ENCODE measurements at places on chromosomes 11 and 22. TPM values are rescaled to one million over a fixed set of nuclear protein-coding genes. Genes with fewer than 3 reads are reported as not detected.

Gene SCGB1D2
- not detected for total RNA-seq

Gene ART5
- 4.5 TPM for total RNA-seq

Gene SERPINH1
- 360 TPM for total RNA-seq

Gene SVIP
- 17.0 TPM for total RNA-seq

DNA sequence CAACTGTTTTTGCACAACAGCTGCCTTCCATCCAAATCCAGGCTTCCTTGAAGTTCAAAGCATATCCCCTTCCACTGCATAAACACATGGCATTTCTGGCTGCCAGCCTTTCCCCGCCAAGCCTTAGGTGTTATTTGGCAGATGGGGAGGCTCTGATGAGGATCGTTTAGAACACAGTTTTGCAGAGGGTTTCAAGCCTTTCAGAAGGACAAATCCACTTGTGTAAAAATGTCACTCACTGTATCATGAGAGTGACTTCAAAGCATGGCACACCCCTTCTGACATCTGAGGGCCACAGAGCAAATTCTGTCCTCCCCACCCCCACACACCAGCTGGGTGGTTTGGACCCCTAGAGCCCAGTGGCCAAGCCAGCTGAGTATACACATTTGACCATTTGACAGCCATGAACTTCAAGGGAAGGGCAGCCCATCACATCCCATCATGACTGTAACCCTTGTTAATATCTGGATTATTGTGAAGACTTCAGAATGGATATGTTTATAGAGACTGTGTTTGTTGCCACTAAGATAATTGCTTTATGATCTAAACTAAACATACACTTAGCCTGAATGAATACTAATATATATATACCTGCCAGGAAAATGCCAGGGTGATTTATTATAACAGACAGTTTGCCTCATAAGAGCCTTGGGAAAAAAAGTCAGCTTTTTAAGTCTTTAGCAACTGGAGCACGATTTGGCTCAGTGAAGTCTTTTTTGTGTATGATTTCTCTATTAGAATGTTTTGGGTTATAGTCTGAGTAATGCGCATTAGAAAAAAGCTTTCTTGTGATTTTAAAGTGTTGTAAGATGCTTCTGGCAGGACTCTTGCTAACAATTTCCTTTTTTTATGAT lies 31.9 kb downstream of the FBLN1 start:
- no peak for DNase-seq

DNA sequence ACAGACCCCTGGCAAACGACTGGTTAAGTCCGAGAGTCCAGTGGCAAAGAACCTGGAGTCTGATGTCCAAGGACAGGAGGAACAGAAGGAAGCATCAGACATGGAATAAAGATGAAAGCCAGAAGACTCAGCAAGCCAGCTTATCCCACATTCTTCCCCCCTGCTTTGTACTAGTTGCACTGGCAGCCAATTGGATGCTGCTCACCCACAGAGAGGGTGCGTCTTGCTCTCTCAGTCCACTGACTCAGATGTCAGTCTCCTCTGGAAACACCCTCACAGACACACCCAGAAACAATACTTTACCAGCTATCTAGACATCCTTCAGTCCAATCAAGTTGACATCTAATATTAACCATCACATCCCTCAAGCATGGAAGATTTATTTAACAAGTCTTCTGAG lies 1265.8 kb upstream of the CNTN5 start:
- no peak for DNase-seq

DNA sequence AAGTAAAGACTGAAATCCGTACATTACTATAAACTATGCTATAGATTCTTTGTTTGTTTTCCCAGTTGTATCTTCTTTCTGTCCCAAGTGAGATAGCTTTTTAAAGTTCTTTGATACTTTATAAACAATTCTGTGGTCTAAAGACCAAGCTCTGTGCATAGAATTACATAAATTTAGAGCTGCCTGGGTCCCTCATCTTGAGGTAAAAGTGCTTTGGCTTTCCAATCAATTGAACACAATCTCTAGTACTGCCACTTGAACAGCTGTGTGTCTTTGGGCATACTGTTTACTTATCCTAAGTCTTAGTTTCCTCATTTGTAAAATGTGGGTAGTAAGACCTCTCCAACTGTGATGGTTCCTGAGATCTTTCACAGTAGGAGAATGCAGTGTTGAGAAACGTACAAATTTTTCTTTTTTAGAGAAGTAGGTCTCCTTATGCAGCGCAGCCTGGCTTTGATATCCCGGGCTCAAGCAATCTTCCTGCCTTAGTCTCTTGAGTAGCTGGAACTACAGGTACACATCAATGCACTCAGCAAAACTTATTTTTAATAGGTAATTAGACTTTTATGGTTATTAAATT lies 2.5 kb upstream of the EED start:
- no peak for DNase-seq

DNA sequence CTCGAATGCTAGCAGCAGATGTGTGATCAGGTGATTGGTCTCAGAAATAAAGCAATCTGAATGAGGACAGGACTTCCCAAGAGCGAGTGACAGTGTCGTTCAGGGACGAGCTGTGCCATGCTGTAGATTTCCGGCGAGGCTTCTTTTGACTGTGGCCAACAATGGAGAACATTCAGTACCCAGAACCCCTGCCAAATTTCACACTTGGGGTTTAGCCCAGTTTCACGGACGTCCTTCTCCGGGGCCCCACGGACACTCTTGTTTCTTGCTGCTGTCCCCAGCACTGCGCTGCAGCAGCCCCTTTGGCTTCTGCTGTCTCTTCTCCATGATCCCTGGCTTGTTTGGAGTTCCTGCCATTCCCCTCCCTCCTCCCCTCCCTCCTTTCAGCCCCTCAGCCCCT lies 115.1 kb upstream of the GRAMD1B start:
- no peak for DNase-seq

DNA sequence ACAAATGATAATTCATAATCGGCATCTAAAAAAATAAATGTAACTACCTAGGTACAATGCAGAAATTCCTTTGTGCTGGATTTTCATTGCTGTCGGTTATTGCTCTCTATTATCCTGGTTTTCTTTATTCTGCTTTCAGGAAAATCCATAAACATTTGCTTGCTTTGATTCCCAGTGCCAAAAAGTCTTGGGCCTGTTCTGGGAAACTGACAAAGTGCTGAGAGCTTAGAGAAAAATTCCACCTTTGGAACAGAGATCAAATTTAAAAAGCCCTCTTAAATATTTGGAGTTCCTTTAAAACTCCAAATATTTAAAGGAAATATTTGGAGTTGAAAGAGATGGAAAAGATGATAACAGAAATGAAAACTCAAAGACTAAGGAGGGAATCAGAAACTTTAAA lies 87.3 kb upstream of the ZBED5 start:
- DNase-seq, result no peak

- DNase-seq, result no peak
Observed at GRCh38 chr11:32033067-32033466, 57.8 kb upstream of the RCN1 start.

- no peak for DNase-seq
Observed at GRCh38 chr11:75831915-75832502, 17.0 kb downstream of the UVRAG start.

DNA sequence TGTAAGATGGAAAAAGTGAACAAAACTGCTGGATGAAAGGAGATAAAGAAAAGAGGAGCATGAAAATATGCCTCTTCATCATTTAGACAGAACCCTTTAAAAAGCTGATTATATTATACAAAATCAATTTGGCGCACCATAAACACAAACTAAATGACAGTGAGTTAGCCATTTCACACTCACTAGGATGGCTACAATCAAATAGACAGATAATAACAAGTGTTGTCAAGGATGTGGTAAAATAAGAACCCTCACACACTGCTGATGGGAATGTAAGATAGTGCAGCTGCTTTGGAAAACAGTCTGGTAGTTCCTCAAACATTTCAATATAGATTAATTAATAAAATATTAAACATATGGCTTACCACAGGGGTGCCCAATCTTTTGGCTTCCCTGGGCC lies 99.7 kb downstream of the CWF19L2 start:
- no peak for DNase-seq

DNA sequence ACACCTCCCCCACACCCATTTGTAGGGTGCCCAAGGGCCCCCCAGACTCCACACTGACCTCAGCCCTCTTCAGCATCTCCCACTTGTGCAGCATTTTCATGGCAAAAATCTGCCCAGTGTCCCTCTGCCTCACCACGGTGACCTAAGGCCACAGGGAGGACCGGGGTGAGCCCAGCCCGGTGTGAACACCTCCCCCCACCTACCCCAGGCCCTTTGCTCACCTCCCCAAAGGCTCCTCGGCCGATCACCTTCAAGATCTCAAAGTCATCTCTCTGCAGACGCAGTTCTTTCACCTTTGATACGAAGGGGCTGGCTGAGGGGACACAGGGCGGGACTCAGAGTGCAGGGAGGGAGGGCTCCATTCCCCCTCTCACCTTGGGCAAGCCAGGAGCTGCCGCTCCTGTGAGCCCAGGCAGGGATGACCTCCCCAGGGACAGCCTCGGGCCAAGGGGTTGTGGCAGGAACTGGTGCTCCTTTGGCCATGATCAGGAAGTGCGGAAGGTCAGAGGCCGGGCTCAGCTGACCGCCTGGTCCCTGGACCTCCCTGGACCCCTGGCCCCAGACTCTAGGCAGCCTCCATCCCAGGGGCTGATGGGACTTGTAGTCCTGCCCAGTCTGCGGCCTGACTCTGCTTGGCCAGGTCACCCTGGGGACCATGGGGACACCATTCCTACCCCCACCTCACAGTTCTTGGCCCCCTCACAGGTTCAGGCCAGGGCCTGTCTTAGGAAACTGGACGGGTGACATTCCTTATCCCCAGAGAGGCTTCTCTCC lies 2.7 kb downstream of the CDC42BPG start:
- no peak for DNase-seq

GRCh38 chr11:13767471-13767870 lies 99.0 kb downstream of the FAR1 start:
- DNase-seq, result no peak
